Adipose tissue (tissue), 3 donors: ENCODE measurements at places on chromosomes 7 and 10. TPM values are rescaled to one million over a fixed set of nuclear protein-coding genes. Genes with fewer than 3 reads are reported as not detected.

DYNC1I1 gene
- 1.3 TPM for polyA plus RNA-seq

CPED1 gene
- 15.1 TPM for polyA plus RNA-seq

BLVRA gene
- 24.3 TPM for polyA plus RNA-seq

NXPH1 gene
- polyA plus RNA-seq: not detected

PPP1R9A gene
- 3.2 TPM for polyA plus RNA-seq
